ENCODE measurements at places on chromosomes 7 and 10. TPM values are rescaled to one million over a fixed set of nuclear protein-coding genes. Genes with fewer than 3 reads are reported as not detected.

DNA sequence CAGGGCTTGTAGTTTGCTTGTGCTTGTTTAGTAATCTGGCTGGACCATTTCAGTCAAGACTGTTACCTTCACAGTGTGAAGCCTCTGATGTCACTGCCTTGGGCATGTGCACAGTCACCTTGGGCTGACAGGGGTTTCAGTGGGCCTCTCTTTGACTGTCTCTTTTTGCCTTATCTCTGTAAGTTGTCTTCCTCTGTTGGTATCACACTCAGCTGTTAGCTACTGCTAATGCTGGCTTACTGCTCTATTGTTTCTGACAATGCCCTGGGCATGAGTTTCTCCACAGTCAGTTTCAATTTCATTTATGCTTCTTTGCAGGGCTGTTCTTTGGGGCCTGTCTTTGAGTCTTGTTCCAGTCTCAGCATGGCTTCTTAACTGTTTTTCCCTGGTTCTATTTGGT, 201.9 kb upstream of the SHH start:
- no peak for DNase-seq

DNA sequence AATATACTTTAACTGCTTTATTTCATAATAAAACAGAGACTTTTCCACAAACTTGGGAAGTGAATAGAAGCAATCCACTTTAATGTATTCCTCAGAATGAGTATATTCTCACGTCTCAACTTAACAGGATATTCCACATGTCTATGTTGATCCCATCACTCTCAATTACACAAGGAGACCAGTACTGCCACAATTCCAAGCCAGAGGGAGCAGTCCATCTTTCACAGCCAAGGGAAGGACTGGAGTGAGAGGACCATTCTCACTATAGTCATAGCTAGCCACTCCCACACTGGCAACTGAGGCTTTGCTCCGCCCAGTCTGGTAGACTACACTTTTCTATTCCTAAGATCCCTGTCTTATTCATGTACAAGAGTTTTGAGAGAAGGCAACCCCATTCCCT, 553.9 kb downstream of the CNTNAP2 start:
- DNase-seq: no peak

DNA sequence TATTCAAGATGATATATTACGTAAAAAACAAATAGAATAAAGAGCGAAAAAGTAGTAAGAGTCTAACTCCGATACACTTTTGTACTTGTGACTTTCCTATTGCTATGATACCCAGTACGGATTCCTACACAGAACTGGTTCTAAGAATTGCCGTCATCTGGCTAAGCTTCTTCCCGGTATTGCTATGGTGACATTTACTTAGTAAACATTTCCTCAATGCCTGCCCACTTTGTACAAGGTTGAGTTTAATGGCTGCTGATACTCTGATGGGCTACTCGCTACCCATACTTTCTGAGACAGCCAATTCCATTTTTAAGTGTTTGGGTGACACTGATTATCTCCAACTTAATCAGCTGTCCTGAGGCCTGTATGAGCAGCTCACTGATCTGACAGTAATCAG, 55.6 kb downstream of the OSBPL3 start:
- no peak for DNase-seq

GRCh38 chr10:112615269-112615668, 168.3 kb downstream of the VTI1A start:
- DNase-seq: no peak

DNA sequence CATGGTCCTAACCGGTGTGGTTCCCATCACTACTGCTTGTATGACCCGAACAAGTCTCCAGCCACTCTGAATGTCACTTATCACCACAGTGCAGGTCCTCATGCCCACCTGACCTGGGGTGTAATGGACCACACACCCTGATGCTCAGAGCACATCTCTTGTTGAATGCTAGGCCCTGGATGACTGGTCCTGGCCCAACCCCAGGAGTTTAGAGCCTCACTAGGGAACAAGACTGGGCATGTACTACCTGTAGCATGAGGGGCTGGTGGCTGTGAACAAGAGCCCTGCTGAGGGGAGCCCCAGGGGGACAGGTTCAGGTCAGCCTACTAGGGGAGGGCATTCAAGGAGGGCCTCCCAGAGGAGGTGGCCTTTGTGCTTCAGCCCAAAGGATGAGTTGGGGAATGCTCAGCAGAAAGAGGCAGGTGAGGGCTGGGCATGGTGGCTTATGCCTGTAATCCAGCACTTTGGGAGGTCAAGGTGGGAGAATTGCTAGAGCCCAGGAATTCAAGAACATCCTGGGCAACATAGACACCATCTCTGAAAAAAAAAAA, 31.2 kb downstream of the ZMIZ1 start:
- DNase-seq: no peak

DNA sequence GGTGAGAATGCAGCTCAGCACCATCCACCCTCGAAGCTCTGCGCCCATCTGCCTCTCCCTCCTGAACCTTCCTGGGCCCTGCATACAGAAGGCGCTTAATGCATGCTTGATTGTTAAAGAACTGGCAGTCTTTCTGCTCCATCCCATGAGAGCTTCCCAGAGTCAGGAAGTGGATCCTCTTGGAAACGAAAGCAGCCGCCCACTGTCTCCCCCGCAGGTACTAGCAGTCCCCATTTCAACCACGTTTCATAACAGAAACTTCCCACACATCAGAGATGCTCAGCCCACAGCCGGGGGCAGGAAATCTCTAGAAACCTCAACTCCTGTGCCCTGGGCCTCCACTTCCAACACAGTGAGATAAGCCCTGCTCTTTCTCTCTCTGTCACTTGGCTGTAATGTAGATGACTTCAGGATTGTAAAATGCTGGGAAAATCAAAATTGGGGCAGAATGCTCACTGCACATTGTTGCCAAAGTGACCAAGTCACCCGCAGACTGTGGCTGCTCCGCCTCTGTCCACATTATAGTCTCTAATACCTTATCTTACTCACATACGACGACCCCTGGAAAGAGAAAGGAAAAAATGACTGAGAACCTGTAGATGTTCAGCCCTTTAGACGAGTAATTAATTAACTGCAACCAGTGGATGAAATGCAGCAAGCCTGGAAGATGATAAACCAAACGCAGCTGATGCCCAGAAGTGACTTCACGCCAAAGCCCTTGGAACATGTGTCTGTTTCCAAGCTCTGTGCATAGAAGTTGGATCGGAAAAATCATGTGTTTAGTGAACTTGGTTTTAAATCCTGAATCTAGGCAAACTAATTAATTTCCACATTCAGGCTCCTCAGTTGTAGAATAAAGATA, 28.5 kb downstream of the GSDME start:
- DNase-seq: no peak

GUSB gene
- 31.4 TPM for total RNA-seq

All from T-helper 17 cell (primary cell).